ENCODE measurements at places on chromosomes 2 and 18.

- no peak for DNase-seq
These were observed 87.0 kb upstream of the PROKR1 start for GRCh38 chr2:68556381-68556780.

DNA sequence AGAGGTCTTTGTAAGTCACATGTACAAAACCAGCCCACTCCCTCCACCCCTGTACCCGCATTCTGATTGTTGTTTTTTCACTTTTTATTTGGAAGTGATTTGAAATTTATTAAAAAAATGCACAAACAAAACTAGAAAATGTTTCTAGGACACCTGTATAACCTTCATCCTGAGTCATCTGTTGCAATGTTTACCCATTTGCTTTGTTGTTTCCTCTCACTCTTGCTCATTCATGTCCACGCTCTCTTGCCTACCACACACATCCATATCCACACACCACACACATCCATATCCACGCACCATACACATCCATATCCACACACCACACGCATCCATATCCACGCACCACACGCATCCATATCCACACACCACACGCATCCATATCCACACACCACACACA lies 18.8 kb downstream of the ZNF407 start:
- no peak for DNase-seq

GRCh38 chr2:151040039-151040438 lies 221.6 kb downstream of the RBM43 start:
- DNase-seq: no peak

DNA sequence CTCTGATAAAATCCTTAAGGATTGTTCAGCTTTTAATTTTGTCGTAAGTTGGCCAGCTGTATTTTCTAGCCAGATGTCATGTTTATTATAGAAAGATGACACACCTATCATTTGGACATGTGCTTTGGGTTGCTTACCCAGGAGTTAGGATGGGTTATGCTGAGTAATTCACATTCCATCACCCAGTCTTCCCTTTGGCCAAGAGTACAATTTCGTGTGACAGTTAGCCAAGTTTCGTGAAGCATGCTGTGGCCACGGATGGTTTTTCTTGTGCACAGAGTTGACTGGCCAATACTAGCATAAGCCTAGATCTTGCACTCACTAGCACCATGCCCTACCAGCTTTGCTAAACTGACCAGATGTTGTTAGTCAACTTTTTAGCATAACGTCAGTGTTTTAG lies 5.8 kb downstream of the MAPRE3 start:
- no peak for DNase-seq

- DNase-seq: no peak
These were observed at the start of gene C2orf68 for GRCh38 chr2:85611705-85612587. Gene C2orf68, minus strand, starts transcription at chr2:85612066. Its CDS starts 82 bp downstream, at chr2:85611984.

DNA sequence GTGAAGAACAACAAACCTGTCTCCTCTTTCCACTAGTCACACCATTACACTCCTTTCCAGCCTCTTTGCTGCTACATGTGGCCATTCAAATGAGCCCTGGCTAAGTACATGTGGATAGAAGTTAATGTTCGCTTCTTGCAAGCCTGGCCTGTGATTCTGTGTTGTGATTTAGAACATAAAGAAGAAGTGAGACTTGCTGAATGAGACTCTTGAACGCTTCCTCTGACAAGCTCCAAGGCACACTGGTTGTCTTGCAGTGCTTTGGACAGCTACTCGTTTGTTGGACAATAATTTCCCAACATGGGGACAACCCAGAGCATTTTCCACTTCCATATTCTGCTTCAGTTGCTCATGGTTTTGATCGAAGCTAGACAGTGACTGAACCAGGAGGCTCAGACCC lies 57.3 kb downstream of the CCDC74A start:
- no peak for DNase-seq

GRCh38 chr2:95025406-95026319 lies at the start of gene MAL:
Gene MAL, plus strand, starts transcription at chr2:95025708. Its CDS starts 85 bp downstream, at chr2:95025793.
- DNase-seq: no peak

DNA sequence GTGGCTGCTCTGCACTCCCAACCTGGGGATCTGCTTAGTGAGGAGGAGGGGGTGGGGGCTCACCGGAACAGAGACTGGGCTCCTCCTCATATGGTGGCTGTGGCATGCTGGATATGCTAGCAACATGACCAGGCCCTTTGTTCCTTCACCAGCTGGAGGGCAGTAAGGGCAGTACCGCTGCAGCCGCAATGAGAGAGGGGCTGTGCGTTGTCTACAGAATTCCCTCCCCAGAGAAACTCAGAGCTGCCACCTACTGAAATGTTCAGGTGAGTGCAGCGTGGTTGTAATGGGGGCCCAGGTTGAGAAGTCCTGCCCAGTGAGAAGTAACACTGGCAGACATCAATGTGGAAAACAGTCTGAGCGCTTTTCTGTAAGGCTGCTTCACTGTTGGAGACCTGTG lies 1211.9 kb upstream of the NXPH2 start:
- no peak for DNase-seq

GRCh38 chr2:102366406-102367112 lies 11.0 kb downstream of the IL18R1 start:
- DNase-seq: no peak

DNA sequence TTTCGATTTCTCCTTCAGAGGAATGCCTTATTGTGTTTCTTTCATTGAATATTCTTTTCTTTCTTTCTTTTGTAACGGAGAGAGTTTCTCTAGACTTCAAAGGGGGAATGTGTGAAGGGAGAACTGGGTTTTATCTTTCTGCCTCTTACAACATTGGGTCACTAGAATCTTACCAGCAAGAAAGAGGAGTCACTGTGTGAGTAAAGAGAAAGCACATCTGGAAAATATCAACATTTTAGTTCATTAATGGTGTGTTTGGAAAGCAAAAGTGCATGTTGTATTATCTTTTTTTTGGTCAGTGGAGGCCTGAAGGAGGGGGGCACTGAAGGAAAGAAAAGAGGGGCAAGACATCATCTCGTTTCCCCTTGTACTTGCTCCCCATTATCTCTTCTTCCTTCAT lies 86.6 kb upstream of the THOC1 start:
- DNase-seq: no peak

- DNase-seq: no peak
These were observed 727 bp upstream of the TTLL4 start for GRCh38 chr2:218709908-218710307.

All from glomerular endothelial cell (primary cell).